Stimulated activated CD4-positive, alpha-beta T cell treated with anti-CD3 and anti-CD28 coated beads, TNF-alpha, amount 100 ng/mL, for 4 hours (primary cell): ENCODE measurements at places on chromosomes 12 and 14.

DNA sequence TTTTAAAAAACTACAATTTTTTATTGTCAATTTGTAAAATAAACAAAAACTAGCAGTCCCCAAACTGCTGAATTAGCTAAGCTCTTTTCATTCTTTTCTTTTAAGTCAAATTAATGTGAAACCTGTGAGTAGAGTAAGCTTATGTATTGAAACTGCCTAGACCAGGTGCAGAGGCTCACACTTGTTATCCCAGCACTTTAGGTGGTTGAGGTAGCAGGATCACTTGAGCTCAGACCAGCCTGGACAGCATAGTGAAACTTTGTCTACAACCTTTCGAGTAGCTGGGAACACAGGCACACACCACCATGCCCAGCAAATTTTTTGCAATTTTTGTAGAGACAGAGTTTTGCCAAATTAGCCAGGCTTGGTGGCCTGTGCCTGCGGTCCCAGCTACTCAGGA lies 26.4 kb downstream of the SCFD1 start:
- no peak for DNase-seq

GRCh38 chr12:30692470-30692869 lies 3.2 kb downstream of the IPO8 start:
- no peak for DNase-seq

DNA sequence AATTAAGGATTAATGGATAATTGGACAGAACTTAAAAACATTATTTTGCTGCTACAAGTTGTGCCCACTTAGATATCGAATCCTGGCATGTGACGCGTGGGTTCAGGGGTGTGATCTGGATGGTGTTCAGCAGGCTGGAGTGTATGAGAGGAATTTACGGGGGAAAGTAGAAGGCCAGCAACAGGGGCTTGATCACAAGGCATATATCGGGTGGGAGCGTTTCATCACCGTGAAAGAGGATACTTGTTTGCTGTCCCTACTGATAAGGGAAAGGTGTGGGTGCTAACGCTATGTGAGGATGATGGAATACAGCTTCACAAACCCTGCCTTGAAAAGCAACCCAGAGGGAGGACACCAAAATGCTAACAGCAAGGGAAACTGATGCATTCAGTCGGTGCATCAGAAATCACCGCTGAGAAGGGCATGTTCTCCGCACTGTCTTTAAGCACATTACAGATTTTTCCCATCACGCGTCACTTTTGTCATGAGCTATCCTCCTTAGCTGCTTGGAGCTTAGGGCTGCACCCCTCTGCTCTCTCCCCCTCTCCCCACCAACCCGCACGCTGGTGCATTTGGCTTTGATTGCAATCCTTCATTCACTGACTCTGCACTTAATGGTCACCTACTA lies 13.4 kb downstream of the HHIPL1 start:
- no peak for DNase-seq

GRCh38 chr12:30753751-30754382 lies 884 bp downstream of the CAPRIN2 start:
- DNase-seq, result no peak

DNA sequence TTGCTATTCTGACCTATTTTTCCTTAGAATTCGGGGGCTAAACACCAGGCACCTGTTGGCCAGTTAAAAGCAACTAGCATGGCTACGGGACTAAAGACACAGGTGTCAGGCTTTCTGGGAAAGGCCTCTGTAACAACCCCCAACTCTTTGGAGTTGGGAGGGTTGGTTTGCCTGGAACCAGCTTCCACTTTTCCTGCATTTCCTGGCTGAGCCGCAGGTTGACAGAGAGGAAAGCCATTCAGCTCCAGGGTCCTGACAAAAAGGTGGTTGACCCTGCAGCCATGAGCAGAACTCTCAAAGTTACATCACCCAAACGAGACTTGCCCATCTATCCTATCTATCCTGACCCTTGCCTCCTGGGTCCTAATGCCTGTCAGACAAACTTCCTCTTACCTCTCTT lies 375.4 kb upstream of the SFSWAP start:
- DNase-seq, result no peak

GRCh38 chr14:68653804-68654203 lies 139.1 kb downstream of the ZFP36L1 start:
- no peak for DNase-seq

DNA sequence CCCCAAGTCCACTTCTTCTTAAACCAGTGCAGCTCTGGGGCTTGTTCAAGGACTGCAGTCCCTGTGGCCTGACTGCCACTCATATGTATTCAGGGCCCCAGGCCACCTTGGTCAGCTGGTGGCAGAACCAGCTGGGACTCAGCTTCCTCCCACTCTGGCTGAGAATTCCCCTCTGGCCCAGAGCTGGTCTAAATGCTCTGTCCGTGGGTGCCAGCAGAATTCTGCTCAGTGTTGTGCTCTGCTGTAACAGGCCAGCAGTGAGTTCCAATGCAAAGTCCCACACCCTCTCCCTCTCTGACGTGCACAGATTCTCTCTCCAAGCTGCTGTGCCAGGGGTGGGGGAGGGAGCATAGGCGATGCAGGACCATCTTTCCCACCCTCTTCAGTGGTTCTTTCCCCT lies 210.4 kb upstream of the RGS6 start:
- DNase-seq, result no peak

- DNase-seq, result no peak
Observed at GRCh38 chr12:72141381-72141780, 130.8 kb upstream of the TRHDE start.
